Stimulated activated CD4-positive, alpha-beta T cell treated with anti-CD3 and anti-CD28 coated beads, Interleukin-1b, Interleukin-23, amount 100 ng/mL, for 48 hours (primary cell): ENCODE measurements at places on chromosomes 2 and 18.

DNA sequence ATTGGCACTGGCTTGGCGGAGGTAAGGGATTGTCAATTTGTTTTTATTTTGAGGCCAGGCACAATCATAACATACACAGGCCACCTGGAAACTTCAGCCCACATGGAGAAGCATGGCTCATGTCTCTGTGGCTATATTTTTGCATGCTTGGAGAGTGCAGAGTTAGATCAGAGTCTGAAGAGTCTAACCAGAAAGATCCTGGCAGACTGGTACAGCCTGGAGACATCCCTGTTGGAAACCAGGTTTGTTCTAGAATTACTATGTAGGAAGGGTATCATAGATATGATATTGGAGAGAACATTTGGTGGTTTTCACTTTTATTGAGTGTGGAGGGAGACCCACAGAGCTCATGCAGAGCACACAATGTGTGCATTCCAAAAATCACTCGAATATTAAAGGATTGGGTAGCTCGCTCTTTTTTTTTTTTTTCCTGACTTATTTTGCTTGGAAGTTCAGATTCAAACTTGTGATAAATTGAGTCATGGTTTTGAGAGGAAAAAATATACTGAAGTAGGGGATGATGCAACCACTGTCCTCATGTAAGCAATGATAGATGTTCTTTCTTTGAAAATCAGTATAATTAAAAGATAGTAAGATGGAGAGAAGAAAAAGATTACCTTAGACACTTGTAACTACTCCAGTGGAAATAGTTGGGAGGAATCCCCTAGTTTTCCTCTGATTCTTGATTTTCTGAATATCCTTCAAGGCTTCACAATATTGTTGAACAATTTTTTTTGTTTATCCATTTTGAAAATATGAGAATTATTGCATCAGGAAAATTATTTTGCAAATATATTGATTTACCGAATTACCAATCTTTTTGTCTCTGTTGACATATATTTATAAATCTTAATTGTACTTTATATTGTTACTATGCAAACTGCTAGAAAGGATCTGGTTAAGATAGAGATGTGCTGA lies 185.7 kb upstream of the ZEB2 start:
- no peak for DNase-seq

GRCh38 chr2:235894839-235895238 lies 273.3 kb downstream of the GBX2 start:
- DNase-seq, result no peak

GRCh38 chr2:64945973-64946768 lies 43.0 kb upstream of the SLC1A4 start:
- DNase-seq, result peak; percentile 59

DNA sequence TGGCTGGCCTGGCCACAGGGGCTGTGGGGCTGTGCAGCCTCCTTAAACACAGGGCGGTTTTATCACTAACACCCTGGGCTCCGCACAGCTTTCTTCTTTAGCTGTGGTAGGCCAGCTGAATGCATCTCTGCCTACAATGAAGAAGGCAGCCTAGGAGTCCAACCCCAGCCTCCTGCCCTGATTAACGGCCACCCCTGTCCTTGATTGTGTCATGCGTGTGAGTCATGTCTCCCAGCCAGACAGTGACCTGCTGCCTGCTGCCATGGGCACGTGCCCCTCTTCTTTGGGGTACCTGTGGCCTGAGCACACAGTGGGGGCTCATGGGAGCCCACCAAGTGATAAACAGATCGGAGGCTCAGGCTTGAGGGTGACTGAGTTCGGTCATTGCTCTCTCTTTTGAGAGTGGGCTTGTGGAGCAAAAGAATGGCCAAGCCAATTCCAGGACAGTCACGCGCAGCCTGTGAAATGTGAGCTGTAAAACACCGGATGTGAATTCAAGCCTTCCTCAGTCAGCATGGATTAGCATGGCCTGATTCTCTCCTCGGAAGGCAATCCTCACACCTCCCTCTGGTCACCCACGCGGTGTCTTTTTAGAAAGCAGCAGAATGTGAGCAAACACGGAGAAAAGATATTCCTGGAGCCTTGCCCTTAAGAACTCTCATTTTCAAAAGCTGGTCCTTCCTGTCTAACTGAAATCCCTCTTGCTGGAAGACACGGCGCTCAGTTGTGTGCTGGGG lies 144.1 kb downstream of the CELF4 start:
- DNase-seq, result no peak

- no peak for DNase-seq
Measured at GRCh38 chr2:54624591-54625071, 98.8 kb upstream of the EML6 start.

DNA sequence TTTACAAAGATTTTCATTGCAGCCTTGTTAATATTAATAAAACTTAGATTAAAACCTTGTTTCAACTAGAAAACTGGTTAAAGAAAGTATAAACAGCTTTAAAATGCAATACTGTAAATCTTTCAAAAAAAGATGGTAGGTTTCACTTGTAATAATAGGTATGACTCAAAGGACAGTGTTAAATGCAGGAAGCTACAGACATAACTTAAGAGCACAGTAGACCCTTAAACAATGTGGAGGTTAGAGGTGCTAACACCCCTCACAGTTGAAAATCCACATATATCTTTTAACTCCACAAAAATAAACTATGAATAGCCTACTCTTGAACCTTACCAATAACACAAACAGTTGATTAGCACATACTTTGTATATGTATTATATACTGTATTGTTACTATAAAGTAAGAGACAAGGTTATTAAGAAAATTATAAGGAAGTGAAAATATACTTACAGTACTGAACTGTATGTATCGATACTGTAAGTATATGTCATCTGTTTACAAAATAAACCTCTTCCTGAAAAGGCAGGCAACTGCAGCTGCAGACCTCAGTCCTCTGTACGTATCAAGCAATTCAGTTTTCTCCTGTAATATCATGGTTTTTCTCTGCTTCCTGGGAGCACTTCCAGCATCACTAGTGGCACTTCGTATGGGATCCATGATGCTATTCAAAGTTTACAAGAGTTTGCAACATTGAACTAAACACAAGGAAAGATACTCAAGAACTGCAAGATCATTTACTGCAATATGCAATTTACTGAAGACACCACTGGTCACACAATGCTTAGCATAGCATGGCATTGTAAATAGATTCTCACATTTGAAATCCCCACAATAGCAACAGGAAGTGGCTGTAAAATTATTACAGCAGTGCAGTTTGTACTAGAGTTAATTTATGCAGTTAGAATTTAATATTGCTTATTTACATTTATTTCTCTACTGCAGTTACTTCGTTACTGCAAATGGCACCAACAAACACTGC lies 610.5 kb upstream of the LRRTM4 start:
- DNase-seq, result no peak

DNA sequence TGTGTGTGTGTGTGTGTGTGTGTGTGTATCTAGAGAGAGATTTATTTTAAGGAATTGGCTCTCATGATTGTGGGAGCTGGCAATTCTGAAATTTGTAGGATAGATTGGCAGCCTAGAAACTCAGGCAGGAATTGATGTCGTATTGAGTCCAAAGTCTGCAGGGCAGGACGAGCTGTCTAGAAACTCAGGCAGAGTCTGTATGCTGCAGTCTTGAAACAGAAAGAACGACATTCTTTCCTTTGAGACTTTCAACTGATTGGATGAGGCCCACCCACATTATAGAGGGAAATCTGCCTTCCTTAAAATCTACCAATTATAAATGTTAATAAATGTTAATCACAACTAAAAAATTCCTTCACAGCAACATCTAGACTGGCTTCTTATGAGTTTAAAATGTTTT lies 436.6 kb upstream of the FANCL start:
- DNase-seq, result no peak

DNA sequence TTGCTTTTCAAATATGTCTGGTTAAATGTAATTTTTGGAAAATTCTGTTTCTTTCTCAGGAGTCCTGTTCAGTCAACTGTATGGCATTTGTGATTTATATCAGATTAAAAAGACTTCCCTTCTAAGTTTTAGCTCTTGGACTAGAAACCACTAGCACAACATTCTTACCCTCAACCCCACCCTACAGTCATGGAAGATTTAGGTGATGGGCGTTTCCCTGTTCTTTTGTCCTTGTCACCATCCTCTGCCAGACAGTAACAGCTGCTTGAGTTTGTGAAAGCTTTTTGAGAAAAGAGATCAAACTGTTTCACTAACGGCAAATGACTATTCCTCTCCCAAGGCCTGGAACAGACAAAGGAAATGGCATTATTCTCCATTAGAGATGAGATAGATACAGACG lies 31.8 kb downstream of the SERPINB5 start:
- DNase-seq, result no peak
